ENCODE measurements at places on chromosomes 2 and 18.
A peak's percentile ranks its signal among the peaks of the same experiment; 100 is the strongest.

DNA sequence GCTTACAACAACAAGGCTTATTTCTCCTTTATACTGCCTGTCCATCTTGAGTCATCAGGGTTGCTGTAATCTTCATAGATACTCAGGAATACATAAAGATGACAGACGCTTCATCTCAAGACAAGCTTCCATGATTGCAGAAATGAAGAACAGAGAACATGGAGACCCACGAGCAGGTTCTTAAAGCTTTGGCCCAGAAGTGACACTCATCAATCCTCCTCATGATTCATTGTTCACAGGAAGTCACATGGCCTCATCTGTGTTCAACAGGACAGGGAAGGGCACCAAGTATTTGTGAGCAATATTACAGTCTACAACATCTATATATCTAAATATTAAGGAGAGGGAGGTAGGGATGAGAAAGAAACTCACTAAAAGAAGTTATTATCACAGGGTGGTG, 36.5 kb upstream of the PGAP1 start:
- peak; percentile 21 for DNase-seq

DNA sequence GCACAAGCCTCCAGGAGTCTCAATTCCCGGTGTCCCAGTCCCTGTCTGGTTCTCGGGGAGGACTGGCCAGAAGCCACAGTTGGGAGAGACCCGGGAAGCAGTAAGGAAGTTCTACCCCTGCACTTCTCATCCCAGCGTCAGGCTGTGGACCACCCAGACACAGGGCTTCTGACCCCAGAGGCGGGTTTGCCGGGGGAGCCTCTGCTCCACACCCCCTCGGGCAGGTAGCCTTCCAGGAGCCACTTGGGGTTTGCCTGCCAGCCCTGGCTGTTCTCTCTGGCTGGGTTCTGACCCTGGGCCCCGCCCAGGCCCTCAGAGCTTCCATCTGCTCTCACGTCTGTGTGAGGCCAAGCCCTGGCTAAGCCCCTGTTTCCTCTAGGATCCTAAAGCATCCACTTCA, 94.4 kb upstream of the GPC1 start:
- DNase-seq = no peak

DNA sequence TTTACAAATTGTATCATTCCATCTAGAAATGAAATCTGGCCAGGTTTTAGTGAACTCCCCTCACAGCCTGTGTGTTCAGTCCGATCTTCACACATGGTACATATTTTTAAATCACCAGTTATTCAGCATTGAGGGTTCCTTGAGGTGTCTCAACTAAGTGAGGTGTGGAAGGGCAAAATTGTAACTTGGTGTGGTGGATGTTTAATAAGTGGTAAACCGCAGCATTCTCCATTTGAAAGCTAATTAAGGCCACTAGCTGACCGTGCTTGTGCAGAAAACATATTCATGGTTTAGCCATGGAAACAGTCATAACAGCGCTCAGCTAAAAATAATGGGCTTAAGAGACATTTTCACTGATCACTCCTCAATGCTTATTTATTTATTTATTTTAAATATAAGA, 786.2 kb upstream of the FANCL start:
- no peak for DNase-seq

- DNase-seq = no peak
Observed at GRCh38 chr2:95372845-95373244, 29.7 kb upstream of the FAHD2A start.
